Activated CD8-positive, alpha-beta memory T cell treated with anti-CD3 and anti-CD28 coated beads for 1 hour (primary cell): ENCODE measurements at places on chromosomes 6 and 20.

DNA sequence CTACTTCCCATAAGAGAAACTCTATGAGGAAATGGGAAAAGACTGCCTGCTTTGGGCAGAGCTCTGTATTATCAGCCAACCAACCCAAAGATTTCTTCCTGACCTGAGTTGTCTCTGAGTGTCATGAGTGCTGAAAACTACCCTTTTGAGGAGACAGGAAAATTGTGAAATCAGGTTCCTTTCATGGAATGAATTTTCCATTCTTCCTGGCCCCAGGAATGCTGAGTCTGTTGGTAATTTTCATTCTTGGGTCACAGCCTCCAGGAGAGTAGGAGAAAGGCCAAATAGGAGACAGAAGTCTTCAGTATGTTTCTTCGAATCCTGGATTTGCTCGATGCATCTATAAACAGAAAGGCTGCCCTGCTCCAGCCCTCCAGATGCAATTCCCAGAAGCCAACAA lies 53.6 kb downstream of the SCML4 start:
- DNase-seq: no peak

DNA sequence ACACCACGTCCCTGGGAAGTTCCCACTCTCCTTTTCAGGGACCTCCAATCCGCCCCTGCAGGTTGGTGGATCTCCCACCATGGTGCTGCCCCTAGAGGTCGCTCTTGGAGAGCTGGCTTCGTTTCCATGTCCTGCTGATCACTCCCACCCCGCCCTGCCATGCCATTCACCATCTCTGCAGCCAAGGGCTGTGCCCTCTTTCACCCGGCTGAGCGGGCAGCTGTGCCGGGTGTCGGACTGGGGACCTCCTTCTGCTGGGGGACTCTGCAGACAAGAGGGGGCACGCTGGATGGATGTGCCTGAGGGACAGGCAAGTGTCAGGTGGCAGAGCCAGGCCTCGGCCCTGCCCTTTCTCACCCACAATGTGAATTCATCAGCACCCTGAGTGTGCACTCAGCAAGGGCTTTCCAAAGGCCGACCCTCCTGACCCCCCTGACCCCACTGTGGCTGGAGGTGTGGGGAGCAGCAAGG lies 347.0 kb downstream of the CDH4 start:
- DNase-seq: no peak

DNA sequence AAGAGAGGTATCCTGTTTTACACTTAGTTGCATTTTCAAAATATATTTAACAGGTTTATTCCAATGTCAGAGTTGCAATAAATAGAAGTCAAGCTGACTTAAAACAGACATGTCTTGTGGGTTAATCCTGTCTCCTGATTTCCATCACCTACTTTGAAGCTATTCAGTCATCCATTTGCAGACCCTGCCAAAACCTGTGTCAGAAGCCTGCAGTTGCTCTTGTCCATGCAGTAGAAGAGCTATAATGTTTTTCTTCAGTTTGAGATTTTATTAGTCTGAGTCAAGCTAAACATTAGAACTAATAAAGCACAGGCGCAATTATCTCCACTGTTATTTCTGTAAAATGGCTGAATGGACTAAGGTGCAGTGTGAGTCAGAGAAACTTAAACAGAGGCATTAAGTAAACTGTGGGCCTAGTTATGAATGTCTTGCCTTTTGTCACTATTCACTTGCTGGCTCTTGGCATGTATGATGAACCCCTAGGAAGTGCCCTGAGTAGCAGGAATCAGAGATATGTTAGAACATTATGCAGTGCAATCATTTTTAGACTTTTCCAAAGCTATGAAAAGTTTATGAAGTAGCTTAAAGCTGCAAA lies 11.0 kb upstream of the HDGFL1 start:
- DNase-seq: no peak

DNA sequence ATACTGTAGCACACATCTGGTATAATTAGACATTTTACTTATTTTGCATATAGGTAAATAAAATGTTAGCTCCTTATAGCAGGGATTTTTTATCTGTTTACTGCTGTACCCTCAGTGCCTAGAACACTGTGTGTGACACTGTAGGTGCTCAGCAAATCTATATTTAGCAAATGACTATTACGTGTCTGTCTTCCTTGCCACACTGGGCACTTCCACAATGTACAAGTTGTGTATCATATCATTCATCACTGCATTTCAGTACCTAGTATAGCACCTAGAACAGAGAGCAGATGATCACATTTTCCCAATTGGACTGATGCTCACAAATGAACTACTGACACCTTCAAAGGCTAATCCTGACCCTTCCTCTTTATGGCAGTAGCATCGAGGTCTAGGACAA lies 115.6 kb downstream of the MYB start:
- no peak for DNase-seq

DNA sequence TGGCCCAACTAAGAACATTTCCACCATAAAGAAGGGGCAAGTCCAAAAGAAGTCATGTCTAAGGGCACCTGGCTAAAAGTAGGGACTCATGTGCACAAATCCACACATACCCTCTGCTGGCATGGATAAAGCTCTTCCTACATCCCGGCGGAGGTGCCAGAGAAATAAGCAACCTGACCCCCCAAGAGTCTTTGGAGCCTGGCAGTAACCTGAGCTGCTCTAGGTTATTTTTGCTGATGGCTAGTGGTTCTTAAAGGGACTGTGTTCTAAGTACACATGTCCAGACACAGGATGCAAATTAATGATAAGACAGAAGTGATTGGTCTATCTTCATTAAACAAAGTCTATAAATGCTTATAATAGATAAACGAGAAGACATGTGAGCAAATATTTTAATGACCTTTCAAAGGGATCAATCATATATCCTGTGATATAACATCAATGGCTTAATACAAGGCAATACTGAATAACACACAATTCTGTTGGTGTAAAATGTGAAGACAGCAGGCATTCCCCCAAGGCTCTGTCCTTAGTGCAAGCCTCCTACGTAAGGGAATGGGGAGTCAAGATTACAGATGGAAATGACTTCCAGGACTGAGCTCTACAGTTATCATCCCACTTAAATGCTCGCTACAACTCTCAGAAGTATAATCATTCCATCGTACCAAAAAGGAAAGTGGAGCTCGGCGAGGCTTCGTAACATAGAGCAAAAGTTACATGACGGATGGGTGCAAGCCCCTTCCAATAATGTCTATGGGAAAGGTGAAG lies 52.5 kb downstream of the HIVEP2 start:
- DNase-seq: no peak
